ENCODE measurements at places on chromosomes 4 and X.

DNA sequence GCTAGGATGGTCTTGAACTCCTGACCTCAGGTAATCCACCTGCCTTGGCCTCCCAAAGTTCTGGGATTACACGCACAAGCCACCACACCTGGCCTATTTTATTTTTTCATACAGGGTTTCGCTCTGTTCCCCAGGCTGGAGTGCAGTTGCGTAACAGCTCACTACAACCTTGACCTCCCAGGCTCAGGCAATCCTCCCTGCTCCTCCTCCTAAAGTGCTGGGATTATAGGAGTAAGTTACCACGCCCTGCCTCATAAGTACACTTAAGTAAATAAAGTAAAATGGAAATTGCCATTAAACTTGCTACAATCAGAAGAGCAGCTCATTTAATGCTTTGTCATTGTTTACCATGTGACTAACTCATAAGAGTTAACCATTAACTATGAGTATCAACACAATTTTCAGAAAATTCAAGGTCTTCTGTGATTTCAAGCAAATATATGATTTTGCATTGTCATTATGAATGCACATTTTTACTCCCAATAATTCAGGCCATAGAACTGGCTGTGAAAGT is 12.3 kb downstream of the UGDH start:
- no peak for DNase-seq

DNA sequence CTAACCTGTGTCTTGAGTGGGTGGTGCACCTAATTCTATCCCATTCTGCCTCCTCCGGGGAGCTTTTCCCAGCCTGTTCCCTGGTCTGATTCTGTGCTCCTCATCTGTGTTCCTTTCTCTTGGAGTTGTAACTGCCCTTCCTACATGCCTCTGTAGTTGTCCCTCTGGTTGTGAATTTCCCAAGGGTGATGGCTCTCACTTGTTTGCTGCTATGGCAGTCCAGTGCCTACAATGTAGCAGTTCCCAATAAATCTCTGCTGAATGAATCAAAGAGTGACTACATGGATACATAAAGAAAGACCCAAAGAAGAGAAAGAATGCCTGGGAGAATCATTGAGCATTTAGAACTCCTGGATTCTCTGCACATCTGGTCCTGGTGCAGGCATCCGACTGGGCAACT is 141.6 kb downstream of the HS3ST1 start:
- DNase-seq: no peak

- no peak for DNase-seq
Observed at GRCh38 chrX:69063486-69063885, 101.8 kb downstream of the PJA1 start.

GRCh38 chr4:7766661-7767345 is 172.9 kb downstream of the AFAP1 start:
- no peak for DNase-seq

DNA sequence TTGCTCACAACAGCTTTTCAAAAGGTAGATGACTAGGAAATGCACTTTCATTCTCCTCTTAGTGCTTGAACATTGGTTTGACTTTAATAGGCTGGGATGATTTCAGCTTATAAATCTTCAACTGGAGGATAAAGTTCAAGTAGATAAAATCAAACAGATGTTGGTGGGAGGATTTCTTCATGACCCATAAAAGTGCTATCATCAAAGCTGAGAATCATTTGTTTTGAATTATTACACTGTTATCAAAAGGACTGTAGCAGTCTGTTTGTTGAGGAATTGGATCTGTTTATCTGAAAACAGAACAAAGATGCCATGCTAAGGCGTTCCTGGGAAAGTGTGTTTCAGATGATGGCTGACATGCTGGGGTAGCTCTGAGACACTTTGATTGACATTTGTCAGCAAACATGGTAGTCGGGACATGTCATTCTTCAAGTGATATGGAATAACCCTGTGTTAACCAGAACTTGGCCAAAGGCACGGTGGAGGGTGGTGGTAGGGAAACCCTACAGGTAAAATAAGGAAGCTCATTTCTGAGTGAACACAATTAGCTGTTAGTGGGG is 304.0 kb upstream of the PITX2 start:
- DNase-seq: no peak

GRCh38 chr4:72144241-72144640 is 112.4 kb downstream of the NPFFR2 start:
- no peak for DNase-seq

- DNase-seq: no peak
Observed at GRCh38 chr4:105345838-105346237, 128.0 kb downstream of the PPA2 start.

- no peak for DNase-seq
Observed at GRCh38 chr4:39259571-39260330, 77.4 kb downstream of the WDR19 start.

DNA sequence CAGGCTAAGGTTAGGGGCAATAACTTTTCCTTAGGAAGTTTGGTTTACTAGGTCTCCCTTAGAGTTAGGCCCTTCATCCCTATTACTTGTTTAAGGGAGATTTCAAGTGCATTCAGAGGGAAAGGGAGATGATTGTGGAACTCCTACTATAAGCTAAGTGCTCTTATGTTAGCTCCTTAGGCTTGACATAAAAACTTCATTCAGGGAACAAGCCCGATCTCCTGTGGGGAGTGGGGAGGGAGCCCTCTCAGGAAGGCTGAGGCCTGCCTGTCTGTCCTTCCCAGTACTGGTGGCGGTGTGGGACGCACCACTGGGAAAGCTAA is 8.0 kb downstream of the KLF3 start:
- DNase-seq: no peak

- DNase-seq: no peak
Observed at GRCh38 chr4:59161249-59161648, 2038.9 kb upstream of the ADGRL3 start.

DNA sequence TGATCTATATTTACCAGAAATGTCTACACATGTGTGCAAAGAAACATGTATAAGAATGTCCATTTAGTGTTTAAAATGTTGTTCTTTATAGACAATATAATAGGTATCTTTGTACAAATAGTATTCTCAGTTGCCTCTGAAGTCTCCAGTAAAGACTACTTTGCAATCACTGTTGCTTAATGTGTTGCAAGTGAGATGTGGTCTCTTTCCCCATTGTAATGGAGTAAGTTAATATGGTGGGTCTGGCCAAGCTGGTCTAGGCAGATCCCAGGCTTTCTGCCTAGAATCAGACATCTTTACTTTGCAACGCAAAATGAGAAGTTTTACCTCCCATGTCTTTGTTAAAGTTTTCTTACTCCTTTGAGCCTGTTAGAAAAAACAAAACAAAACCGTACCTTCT is 144.8 kb downstream of the GABRA3 start:
- no peak for DNase-seq

GRCh38 chr4:182944484-182945213 is 27.5 kb upstream of the DCTD start:
- no peak for DNase-seq
